Glomerular endothelial cell (primary cell): ENCODE measurements at places on chromosomes 2 and 18. TPM values are rescaled to one million over a fixed set of nuclear protein-coding genes. Genes with fewer than 3 reads are reported as not detected.

The MOGAT1 gene
- not detected in 2 replicates for total RNA-seq

DNA sequence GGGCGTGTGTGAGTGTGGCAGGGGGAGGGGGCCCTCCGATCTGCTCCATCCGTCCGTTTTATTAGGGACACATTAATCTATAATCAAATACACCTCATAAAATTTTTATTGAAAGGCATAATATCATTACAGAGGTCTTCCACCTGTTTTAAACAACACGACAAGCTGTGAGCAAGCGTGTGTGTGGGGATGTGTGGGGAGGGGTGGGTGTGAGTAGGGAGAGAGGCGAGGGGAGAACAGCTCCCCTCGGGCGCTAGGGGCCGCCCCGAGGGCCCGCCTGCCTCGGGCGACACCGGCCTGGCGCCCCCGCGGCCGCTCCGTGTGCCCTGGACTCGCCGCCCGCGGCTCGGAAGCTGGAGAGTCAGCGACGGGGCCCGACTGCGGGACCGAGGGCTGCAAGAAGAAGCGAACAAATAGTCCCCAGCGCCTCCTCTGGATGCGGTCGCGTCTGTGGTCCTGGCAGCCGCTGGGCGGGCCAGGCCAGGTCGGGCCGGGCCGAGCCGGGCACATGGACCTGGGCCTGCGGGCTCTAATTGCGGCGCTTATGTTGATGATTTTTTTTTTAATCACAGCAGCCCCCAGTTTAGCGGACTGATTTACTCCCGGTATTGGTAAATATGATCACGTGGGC, 352 bp upstream of the HOXD9 start:
- DNase-seq: no peak

- DNase-seq: no peak
These were observed 46.1 kb upstream of the HPCAL1 start for GRCh38 chr2:10256515-10257031.

The GCG gene
- total RNA-seq: not detected in 2 replicates

The SLC5A7 gene
- not detected in 2 replicates for total RNA-seq

- DNase-seq: no peak
These were observed 60.9 kb upstream of the NT5C1B start for GRCh38 chr2:18650221-18650620.

GRCh38 chr2:45889053-45889452, 237.6 kb downstream of the PRKCE start:
- DNase-seq: no peak

DNA sequence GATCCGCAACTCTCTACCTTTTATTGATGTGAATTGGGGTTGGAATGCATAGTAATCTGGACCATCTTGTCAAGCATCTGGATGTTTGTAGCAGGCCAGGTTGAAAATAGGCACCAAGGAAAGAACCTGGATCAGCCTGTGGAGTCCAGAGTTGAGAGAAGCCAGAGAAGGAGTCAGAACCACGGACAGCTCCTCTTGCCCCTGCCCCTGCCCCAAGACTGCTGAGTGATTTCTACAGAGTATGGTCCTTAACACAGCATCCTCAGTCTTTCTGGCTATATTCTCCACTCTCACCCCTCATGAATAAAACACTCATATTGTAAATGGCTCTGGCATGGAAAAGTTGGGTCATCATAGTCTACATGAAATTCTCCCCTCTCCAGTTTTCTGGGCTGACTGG, 154.6 kb downstream of the LOXHD1 start:
- DNase-seq: no peak

- DNase-seq: no peak
These were observed 41.9 kb upstream of the C2orf66 start for GRCh38 chr2:196851088-196851487.

The TEKT4 gene
- total RNA-seq: not detected in 2 replicates

GRCh38 chr18:45785134-45785533, 40.3 kb upstream of the SIGLEC15 start:
- no peak for DNase-seq

- no peak for DNase-seq
These were observed 109.0 kb upstream of the SLC35G4 start for GRCh38 chr18:11500153-11501122.

The SNX17 gene
- 86.8 and 108 TPM in 2 replicates for total RNA-seq

DNA sequence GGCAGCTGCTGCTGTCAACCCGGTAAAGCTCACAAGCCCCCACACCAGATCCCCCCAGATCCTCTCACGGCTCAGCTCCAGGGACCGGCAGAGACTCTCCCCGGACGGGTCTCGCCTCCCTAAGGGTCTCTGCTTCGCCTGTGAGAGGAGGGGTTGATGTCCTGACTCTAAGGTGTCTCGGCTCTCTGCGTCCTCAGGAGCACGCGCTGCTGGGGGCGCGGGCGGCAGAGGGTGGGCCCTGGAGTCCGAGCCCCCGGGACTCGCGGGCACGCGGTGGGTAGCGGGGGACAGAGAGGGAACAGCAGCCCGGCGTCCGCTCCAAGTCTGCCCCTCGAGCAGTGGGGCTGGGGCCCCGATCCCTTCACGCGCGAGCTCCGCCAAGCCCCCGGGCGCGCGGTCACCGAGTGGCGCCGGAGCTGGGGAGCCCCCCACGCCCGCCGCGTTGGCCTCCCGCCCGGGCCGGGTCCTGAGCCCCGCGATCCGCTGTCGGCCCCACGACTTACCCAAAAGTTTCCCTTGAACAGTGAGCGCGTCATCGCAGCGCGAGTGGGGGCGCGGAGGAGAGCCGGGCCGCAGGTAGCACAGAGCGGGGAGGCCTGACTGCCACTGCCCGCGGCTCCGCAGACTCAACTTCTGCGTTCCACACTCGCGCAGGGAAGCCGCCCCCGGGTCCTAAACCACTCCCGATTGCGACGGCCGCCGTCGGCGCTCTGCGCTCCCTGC, at the start of gene PSTPIP2:
Gene PSTPIP2, minus strand, starts transcription at position 608 of the 723 bp plus-strand sequence. Its CDS starts 72 bp downstream, at position 536.
- no peak for DNase-seq
